ENCODE measurements at places on chromosomes 4 and X.

DNA sequence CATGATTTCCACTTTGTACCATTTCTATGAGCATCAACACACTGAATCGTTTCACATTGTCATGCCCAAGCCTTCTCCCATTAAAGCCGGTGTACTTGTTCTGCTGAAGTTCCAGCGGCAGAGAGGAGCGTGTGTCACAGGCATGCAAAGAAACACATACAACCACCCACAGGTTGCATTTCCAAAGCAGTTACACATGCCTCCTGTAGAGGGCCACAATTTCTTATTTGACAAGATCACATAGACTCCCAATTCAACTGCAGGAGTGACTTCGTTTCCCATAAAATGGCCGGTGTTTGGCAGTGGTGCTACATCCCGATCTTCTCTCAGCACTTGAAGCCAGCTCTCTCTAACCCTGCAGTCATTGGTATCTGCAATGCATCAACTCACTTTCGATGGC lies 992.6 kb downstream of the NLGN4X start:
- no peak for DNase-seq

GRCh38 chr4:104591510-104591911 lies 96.8 kb upstream of the CXXC4 start:
- peak; percentile 63 for DNase-seq

- no peak for DNase-seq
These were observed 84.5 kb downstream of the CD99L2 start for GRCh38 chrX:150813922-150814321.

DNA sequence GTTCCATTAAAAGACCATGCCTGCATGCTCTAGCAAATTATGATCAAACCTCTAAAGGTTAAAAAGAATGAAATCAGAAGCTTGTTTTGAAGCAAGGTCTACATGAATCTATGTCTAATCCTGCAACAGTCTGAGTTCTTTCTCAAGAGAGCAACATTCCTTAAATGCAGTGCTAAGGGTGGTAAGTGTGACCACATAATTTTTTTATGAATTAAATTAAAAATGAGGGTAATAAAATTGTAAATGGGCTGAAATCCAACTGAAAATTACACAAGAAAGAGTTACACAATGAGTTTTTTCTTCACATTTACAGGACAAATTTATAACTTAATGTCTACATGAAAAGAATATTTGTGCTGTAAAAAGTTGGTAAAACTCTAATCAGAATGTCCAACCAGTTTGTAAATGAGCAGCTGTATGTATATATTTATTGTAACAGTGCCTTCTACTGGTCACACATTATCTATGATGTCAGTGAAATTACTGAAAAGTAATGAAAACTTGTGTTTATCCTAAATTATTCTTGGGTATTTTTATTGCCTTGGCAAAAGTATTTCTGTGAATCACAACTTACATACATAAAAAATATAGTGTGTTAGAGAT lies 336.3 kb upstream of the PITX2 start:
- DNase-seq, result no peak

DNA sequence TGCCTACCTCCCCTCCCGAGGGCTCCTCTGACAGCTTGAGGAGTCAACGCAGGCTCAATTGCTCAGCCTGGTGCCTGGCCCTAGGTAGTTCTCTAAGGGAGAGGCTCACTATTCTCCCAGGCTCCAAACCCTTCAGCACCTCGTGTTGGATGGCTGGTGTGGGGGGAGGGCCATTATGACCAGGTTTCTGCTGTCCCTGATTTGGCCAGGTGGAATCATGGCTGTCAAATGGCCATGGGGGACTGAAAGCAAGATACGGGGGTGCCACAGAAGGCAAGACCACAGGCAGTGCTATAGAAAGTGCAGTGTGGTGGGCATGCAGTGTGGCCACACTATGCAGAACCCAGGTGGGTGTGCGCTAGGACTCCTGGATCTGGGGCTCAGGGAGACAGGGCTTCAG lies 9.5 kb downstream of the PNMA6F start:
- DNase-seq, result no peak

GRCh38 chr4:148079961-148080360 lies 348.1 kb downstream of the ARHGAP10 start:
- DNase-seq, result no peak

- DNase-seq, result no peak
These were observed 22.7 kb downstream of the DYNLT3 start for GRCh38 chrX:37824491-37825214.

DNA sequence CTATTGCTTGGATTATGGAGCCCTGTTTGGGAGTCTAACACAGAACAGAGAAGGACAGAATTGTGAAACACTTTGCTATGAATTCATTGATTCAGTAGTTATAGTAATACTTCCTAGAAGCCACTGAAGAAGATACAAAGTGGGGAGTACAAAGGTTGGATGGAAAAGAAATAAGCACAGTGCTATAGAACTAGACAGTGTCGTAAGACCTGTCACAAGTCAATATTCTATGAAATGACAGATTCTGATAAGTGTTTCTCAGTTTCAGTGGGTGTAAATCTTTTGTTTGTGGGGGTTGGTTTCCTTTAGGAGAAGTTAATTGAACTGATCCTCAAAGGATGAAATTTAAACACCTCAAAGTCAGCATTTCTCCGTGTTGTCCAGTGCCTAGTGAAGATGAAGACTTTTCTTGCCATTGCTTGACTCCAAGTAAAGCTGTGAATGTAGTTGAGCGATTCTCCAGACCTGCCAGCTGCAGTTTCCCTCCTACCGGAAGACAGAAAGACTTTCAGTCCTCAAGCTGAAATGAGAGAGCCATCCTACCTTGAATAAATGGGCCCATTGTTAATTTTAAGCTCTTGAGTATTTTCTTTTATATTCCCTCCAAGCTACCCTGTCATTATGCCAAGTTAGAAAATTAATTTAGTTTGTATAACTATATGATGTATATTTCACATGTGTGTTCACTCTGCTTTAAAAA lies 7.9 kb downstream of the PDLIM5 start:
- DNase-seq, result no peak

- no peak for DNase-seq
These were observed 91.7 kb downstream of the SLC10A6 start for GRCh38 chr4:86757468-86757867.

DNA sequence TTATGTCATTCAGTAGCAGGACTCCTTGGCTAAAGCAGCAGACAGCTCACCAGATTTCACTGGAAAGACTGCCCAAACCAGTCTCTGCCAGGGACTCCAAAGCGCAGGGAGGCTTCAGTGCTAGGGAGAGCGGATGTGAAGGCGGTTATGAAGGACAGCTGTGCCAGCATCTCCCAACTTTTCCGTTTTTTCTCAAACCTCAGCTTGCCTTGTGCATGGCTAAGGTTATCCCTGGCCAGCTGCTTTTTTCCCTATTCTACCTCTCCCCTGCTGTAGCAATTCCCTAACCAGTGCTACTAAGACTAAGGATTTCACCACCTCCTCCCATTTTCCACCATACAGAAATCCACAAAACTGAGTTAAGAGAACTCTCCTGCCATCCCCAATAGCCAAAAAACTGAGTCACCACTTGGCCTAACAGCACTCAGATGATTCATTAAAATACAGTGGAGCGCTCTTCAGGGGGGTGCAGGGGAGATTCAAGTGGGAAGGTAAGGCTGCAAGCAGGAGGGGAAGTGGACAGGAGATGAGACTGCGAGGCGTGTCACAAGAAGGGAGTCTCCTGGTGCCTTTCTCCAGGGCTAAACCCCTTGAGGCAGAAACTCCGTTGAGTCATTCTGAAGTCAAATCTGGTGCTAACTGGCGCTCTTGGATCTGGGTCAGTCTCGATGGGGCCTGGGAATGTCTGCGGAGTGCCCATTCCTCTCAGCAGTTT lies 90.7 kb downstream of the PALLD start:
- DNase-seq, result no peak

GRCh38 chrX:145729635-145730034 lies 88.0 kb upstream of the SLITRK2 start:
- no peak for DNase-seq

GRCh38 chrX:38561126-38561868 lies at the start of gene TSPAN7:
TSPAN7 (plus strand) TSS chrX:38561542; CDS start chrX:38561547, 5 bp downstream.
- DNase-seq, result peak; percentile 79
